ENCODE measurements at places on chromosomes 1 and 21.

- no peak for DNase-seq
These were observed 71.9 kb upstream of the USP24 start for GRCh38 chr1:55286856-55287602.

DNA sequence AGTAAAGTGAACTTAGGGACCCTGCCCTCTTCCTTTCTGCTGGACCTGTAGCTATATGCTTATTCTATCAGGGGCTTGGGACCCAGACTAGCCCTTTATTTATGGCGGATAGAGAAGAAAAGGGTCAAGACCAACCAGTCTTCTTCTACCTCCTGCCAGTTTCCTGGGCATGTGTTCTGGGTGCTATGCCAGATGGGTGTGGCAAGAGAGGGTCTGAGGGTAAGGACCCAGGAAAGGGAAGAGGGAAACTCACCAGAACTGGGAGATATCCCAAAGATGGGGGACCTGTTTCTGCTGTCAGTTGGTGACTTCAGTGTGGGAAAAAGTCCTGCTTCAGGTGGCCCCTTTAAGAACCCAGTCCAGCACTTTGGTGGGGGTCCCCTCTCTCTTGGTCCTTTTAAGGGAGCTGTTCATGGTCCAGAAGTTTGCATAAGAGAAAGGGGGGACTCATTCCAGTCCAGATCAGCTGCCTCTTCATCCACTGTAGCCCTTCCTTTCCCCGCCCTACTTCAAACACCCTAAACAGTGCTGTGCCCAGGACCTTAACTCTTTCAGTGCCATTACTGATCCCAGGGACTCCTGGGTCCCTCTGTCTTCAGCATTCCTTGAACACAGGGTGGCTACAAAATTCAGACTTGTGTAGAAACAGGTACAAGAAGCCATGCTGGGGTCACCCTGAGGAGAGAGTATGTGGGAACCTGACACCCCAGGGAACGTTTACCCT lies 18.4 kb downstream of the SSR2 start:
- DNase-seq = no peak

DNA sequence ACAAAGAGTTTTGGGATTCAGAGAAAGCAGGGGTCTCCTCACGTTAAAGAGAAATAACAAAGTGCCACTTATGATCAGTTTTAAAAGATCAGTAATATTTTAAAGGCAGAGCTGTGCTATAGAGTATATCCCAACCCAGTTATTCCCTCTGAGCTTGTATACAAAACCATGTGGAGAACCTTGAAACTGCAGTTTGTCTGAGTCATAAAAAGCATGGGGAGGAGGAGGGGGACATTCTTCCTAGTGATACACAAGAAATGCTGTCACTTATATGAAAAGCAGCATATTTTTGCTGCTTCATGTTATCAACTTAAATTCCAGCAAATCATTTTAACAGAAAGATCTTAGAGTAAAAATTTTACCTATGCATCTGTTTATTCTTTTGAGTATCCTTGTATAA lies 244.5 kb downstream of the GPR52 start:
- no peak for DNase-seq

DNA sequence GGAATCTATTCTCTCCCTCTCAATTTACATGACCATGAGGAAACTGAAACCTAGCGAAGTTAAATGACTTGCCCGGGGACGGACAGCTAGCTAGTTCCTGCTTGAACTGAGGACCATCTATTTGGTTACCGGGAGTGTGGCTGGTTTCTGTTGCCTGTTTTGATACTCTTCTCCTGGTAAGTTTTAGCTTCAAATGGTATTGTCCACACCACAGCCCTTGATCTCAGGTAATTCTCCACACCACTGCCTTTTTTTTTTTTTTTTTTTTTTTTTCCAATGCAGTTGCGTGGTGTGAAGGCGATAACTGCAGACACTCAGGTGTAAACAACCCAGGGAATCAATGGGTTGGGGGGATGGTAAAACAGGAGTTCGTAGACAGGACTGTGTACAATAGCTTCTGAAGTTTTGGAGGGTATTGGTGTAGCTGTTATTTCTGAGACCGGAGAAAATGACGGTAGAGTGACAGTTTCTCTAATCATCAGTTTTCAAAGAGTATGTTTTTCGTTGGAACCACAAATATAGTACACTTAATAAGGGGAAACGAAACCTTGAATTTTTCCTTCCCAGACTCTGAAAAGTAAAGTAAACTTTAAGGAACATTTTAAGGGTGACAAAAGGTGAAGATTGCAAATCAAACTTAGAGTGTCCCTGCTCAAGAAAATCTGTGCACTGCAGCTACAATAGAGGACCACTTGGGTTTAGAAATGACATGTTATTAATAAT lies 125.3 kb upstream of the CACYBP start:
- no peak for DNase-seq

- DNase-seq = no peak
These were observed 108.4 kb downstream of the NEK7 start for GRCh38 chr1:198265073-198265661.

DNA sequence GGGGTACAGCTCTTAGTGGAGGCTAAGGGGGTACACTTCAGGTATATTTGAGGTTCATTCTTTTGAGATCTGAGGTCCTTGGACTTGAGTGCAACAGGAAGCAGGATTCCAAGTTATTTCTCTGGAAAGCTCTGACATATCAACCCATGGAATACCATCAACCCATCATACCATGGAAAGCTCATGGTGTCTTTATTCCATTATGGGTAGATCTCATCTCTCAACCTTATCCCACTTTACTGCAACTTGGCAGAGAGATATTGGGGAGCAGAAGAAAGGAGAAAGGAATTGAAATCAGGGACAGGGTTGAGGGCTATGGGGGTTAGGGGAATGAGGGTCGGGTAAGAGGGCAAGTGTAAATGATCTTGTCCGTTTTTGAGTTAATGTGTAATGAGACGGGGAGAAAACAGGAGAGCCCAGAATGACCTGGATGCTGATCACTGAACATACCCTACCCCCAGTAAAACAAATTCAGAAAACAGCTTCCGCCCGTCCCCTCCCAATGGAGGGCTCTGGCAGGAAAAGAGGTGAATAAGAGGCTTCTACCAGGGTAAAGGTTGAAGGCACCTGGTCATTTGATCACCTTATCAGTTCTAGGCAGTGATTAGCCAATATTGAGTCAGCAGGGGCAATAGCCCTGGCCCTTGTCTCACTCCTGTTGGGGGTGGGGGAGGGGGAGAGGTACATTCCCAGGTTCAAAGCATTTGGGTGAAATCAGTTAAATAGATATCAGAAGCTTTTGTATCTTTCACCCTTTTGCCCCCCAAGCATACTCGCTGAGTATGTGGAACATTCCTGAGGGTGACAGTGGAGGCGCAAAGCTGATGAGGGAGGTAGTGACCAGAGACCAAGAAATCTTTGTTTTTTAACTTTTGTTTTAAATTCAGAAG lies 622 bp upstream of the APOA2 start:
- DNase-seq = no peak

GRCh38 chr1:116764466-116764898 lies 10.3 kb downstream of the CD2 start:
- no peak for DNase-seq

- no peak for DNase-seq
These were observed 6.7 kb downstream of the CNIH3 start for GRCh38 chr1:224622831-224623230.

GRCh38 chr21:28229814-28230213 lies 762.9 kb downstream of the LTN1 start:
- DNase-seq = no peak

DNA sequence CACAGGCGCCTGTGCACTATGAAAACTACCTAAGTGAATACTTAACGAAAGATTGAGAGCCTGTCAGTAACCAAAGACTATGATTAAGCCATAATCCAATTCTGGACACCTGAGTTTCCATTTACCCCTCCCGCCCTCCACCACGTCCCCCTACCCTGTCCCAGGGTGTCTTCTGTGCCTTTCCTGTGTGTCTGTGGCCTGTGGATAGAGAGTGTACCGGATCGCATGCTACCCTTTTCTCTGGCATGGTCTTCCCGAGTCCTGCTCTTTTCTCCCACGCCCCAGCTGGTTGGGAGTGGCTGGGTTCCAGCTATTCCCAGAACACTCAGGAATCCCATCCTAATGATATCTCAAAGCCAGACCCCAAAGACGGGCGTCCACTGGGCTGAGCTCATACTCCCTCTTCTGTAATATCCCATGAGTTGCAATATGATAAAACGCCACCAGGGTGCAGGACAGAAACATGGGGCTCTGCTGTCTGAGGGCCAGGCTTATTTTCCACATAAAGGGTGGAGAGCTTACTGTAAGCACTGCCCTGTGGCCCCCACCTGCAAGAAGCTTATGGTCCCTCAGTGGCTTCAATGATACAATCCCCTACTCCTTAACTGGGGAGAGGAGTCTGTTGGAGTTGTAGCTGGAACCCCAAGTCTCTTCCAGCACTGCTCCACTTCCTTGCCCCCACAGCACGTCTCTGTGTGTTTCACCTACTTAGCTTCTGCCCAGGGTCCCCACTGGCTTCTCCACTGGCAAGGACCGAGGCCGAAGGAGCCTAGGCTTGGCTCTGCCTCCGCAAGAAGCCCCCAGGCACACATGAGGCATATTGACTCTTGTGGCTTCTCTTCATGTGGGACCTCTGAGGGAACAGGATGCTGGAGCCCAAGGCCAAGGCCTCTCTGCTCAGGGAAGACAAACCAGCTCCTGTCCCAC lies 17.6 kb upstream of the ALX3 start:
- peak; percentile 26 for DNase-seq

DNA sequence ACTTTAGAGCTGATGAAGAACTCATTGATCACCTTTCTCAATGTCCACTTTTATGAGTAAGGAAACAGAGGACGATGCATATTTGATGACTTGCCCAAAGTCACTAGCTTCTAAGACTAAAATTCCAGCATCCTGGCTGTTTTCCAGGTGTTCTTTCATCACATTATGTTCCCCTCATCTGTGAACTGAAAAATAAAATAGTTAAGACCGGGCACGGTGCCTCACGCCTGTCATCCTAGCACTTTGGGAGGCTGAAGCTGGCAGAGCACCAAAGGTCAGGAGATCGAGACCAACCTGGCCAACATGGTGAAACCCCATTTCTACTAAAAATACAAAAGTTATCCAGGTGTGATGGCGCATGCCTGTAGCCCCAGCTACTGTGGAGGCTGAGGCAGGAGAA lies 297.5 kb downstream of the DUSP10 start:
- DNase-seq = no peak

DNA sequence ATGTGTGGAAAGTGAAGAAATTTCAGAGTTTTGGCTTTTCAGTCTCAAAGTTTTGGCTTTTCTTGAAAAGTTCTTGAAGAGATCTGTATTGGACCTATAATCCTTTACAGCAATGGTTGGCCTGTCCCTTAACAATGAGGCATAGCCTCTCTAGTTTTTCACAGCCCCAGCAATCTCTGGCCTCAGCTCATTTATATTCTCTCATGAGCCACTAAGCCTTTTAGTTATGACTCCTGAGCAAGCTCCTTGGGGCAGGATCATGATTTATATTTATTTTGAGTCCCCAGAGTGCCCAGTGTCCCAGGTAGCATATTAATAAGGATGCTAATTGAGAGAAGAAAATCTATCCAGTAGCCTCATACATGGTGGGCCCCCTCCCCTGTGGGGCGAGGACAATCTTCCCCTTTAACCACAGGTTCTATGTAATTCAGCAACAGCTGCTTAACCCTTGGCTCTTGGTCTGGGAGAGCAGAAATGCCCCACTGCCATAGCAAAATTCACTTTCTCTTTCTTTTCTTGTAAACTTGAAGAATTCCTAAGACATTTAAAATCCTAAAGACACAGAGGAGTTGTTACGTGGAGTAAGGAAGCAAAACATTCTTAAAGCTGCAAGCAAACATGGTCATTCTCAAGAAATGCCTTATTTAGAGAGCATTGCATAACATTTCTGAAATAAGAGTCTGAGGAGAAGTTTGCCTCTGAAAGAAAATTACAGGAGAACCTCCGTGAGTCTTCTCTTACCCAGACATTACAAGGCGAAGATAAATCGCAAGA lies 6.3 kb downstream of the NGF start:
- DNase-seq = no peak

Data from activated T-cell treated with anti-CD3 and anti-CD28 coated beads for 24 hours (primary cell).